ENCODE measurements at places on chromosomes 5 and 9.

DNA sequence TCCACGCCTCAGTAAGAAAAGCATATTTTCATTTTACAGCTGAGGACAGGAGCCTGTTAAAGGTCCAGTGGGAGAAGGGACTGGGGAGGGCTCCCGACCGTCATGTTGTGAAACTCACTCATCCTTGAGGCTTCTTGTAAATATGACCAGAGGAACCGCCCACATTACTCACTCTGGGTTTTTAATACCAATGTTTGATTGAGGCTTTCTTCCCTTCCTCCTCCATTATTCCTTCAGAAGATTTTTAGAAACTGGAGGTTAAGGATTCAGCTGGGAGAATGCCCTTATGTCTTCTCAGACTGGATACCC is 61.4 kb upstream of the GLRX start:
- DNase-seq = no peak

- no peak for DNase-seq
These were observed 1048.8 kb upstream of the ACO1 start for GRCh38 chr9:31335529-31336234.

DNA sequence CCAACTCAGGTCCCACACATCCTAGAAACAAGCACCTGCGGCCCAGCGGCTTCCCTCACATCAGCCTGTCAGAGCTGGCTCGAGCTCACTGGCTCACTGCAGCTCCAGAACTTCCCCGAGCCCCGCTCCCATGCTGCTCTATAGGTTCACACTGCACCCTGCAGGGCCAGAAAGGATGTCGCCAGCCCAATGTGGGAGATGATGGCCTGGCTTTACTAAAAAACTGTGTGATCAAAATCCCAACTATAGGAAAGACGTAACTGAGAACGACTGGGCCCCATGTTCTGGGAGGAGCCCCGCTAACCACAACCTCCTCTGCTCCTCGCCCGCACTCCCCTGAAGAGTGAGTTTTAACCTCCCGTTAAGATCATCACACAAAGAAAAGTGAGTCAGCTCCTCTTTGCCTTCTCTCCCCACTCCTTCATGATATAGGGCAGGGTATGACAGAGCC is 4.6 kb downstream of the SURF4 start:
- DNase-seq = no peak

GRCh38 chr5:124772457-124773200 is 26.2 kb upstream of the ZNF608 start:
- no peak for DNase-seq

- no peak for DNase-seq
These were observed 59.6 kb upstream of the SLC1A1 start for GRCh38 chr9:4430432-4431261.
